ENCODE measurements at places on chromosomes 12 and 14. TPM values are rescaled to one million over a fixed set of nuclear protein-coding genes. Genes with fewer than 3 reads are reported as not detected.

PLA2G1B gene
- 1.2 TPM for total RNA-seq

CLEC4D gene
- total RNA-seq: not detected

PNMA1 gene
- 81.8 TPM for total RNA-seq

C1S gene
- total RNA-seq: 16.4 TPM

KLHL42 gene
- total RNA-seq: 29.2 TPM

MCRS1 gene
- 69.3 TPM for total RNA-seq

SYNDIG1L gene
- 0.26 TPM for total RNA-seq

LRRIQ1 gene
- not detected for total RNA-seq

GSG1 gene
- total RNA-seq: not detected

TAS2R43 gene
- total RNA-seq: 0.86 TPM

SLC17A8 gene
- not detected for total RNA-seq

GPR162 gene
- total RNA-seq: 12.0 TPM

DCN gene
- total RNA-seq: 2,230 TPM

SERPINA12 gene
- not detected for total RNA-seq

LRP1 gene
- 591 TPM for total RNA-seq

CAPRIN2 gene
- 35.8 TPM for total RNA-seq

FCF1 gene
- total RNA-seq: 59.5 TPM

MIP gene
- total RNA-seq: not detected

KLRG1 gene
- total RNA-seq: not detected

KRT81 gene
- total RNA-seq: 0.50 TPM

GALNT8 gene
- 0.21 TPM for total RNA-seq

VDR gene
- 2.7 TPM for total RNA-seq

RASSF3 gene
- 29.0 TPM for total RNA-seq

SLC5A8 gene
- not detected for total RNA-seq

AKAP5 gene
- total RNA-seq: 3.4 TPM

PALS1 gene
- total RNA-seq: 11.5 TPM

SLC25A21 gene
- 1.2 TPM for total RNA-seq

ANKRD9 gene
- 13.6 TPM for total RNA-seq

DNAI7 gene
- total RNA-seq: not detected

TAS2R14 gene
- total RNA-seq: 2.7 TPM

OAS1 gene
- total RNA-seq: not detected

SETD1B gene
- 21.0 TPM for total RNA-seq

KRT82 gene
- not detected for total RNA-seq

CPSF6 gene
- total RNA-seq: 70.2 TPM

FAM186B gene
- 0.30 TPM for total RNA-seq

PLEK2 gene
- total RNA-seq: not detected

C12orf54 gene
- not detected for total RNA-seq

KRT85 gene
- not detected for total RNA-seq

GTF2H3 gene
- total RNA-seq: 29.5 TPM

ATXN3 gene
- total RNA-seq: 41.9 TPM

SDS gene
- not detected for total RNA-seq

CLEC4C gene
- total RNA-seq: not detected

CLEC14A gene
- not detected for total RNA-seq

PDE6H gene
- not detected for total RNA-seq

AKAP6 gene
- total RNA-seq: 4.1 TPM

LBHD2 gene
- not detected for total RNA-seq

ARHGDIB gene
- 13.8 TPM for total RNA-seq

KRT5 gene
- total RNA-seq: not detected

XRCC3 gene
- 7.5 TPM for total RNA-seq

ATL1 gene
- 7.4 TPM for total RNA-seq

MMP19 gene
- total RNA-seq: 14.3 TPM

GLT8D2 gene
- total RNA-seq: 64.7 TPM

MMAB gene
- 20.6 TPM for total RNA-seq

TAS2R10 gene
- 0.84 TPM for total RNA-seq

P2RX7 gene
- 0.08 TPM for total RNA-seq

SIX6 gene
- not detected for total RNA-seq

PRB2 gene
- not detected for total RNA-seq

Measured in osteocyte (in vitro differentiated cells).